NCI-H446 treated with DMSO at 0.1 percent for 48 hours (cell line): ENCODE measurements at places on chromosomes 6 and 20.

- DNase-seq, result no peak
These were observed 106.0 kb downstream of the PRIM2 start for GRCh38 chr6:57423468-57423867.

GRCh38 chr6:85390775-85391174 lies 59.1 kb upstream of the NT5E start:
- no peak for DNase-seq

DNA sequence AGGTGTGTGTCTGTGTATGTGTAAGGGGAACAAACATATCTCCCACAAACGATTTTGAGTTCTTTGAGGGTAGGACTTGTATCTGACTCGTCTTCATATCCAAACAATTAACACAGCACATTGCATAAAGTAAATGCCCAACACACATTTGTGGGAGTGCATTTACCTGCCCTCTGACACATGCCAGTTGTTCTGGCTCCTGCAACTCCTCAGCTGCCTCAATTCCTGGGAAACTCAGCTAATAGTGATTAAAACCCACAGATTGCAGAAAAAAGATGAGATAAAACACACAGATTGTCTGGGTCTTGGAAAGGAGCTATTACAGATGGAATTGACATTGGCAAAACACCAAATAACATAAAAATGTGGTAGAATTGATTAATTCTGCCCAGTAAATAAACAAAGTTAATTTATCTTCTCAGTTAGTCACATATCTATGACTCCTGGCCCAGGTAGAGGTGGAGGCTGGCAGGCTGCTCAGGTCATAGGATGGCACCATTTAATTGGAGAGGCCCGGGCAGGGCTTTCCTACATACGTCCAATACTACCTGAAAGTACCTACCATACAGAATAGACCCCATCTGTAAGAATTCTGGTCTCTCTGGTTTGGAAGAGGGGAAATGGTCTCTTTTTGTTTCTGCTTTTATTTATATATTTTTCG lies 71.5 kb upstream of the IFNGR1 start:
- no peak for DNase-seq

DNA sequence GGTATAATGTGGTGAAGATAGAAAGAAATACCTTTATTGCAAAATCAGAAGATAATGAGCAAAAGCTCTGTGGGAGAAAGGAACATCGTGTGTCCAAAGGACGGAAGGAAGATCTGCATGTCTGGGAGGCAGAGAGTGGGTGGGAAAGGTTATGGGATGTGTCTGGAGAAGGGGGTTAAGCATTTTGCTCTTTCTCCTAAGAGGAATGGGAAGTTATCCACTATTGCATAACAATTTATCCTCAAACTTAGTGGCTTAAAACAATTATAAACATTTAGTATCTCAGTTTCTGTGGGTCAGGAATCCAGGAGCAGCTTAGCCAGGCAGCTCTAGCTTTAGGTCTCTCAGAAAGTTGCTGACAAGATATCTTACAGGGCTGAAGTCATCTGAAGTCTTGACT lies 229.1 kb upstream of the CITED2 start:
- no peak for DNase-seq

DNA sequence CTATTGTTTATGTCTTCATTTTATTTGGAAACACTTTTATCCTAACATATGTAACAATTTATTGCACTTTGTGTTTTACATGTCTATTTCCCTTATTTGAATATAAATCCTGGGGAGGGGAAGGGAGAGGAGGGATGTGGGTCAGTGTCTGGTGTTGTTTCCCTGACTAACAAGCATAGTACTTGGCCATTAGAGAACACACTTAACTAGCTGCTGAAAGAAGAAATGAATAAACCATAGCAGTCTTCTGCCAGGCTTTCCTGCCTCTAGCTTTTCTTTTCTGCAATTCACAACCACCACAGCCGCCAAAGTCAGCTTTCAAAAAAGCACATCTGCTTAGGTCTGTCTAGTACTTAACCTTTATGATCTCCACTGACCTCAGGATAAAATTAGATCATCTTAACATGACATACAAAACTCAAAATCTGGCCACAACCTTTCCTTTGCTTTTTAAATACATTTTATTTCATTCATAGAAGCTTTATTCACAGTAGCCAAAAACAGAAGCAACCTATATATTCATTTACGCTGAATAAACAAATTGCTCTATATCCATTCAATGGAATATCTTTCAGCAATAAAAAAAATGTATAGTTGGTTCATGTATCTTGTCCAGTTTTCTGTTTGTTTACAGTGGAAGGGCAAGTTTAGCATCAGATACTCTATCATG lies 16.3 kb downstream of the PDSS2 start:
- DNase-seq, result no peak

GRCh38 chr20:47417245-47418068 lies 61.0 kb upstream of the ZMYND8 start:
- DNase-seq, result no peak

- no peak for DNase-seq
These were observed 20.8 kb downstream of the ATP9A start for GRCh38 chr20:51747182-51747911.

GRCh38 chr6:69422475-69422874 lies 374.3 kb downstream of the LMBRD1 start:
- DNase-seq, result peak; percentile 69

GRCh38 chr6:50030777-50031562 lies 9.2 kb upstream of the DEFB110 start:
- DNase-seq, result no peak

GRCh38 chr6:93389192-93389591 lies 30.2 kb downstream of the EPHA7 start:
- no peak for DNase-seq

DNA sequence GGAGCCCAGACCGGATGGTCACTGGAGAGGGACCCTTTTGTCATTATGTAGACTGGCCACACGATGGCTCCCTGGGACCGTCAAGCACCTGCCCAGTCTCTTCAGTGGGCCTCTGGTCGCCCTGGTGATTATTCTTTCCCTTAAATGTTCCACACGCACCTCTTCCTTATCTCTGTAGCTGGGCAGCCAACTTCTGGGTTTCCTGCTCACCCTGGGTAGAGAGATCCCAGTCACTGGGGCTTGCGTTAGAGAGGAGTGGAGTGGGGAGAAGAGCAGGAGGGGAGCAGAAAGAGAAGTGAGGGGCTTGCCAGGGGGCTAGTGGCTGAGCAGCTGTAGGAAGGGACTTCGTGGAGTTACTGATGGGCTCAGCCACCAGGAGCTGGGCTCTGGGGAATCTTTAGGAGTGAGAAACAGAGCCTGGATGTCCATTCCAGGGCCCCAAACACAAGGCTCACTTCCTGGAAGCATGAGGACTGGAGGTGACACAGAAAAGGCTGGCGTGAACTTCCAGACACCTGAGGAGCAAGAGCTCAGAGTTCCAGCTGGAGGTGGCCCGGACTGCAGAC lies 150.1 kb downstream of the DHX35 start:
- DNase-seq, result no peak

GRCh38 chr6:10413850-10414738 lies 780 bp downstream of the TFAP2A start:
- DNase-seq, result no peak

DNA sequence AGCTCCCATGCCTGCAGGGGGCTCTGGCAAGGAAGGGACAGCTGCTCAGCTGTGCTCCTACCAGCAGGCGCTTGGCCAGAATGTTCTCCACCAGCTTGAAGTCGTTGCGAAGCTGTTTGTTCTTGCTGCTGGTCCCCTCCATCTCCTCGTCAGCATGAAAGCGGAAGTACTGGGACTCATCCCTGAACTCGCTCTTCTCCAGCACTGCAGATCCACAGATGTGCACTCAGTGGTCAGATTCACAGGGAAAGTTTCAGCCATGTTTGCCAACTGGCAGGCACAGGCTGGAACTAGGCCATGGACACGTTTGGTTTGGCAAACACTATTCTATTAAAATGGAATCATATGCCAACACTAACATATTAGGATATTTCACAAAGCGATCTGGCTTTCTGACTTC lies 167.9 kb downstream of the PREX1 start:
- peak; percentile 99 for DNase-seq

DNA sequence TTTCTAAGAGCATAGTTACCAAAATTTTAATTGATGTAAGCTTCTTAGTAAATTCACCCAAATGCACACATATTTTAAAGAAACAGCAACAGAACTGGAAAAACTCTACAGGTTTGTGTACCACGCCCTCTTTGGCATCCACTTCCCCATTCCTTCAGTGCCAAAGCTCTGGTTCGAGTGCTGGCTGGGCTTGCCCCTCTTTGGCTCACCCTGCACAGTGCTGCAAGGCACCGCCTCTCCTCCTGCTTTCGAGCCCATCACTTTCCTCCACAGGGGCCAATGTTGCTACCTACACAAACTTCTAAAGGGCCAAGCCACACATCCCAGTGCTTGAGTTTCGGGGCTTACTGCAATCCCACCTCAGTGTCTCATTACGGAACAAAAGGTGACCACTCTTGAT lies 9.6 kb downstream of the LRP11 start:
- DNase-seq, result no peak

DNA sequence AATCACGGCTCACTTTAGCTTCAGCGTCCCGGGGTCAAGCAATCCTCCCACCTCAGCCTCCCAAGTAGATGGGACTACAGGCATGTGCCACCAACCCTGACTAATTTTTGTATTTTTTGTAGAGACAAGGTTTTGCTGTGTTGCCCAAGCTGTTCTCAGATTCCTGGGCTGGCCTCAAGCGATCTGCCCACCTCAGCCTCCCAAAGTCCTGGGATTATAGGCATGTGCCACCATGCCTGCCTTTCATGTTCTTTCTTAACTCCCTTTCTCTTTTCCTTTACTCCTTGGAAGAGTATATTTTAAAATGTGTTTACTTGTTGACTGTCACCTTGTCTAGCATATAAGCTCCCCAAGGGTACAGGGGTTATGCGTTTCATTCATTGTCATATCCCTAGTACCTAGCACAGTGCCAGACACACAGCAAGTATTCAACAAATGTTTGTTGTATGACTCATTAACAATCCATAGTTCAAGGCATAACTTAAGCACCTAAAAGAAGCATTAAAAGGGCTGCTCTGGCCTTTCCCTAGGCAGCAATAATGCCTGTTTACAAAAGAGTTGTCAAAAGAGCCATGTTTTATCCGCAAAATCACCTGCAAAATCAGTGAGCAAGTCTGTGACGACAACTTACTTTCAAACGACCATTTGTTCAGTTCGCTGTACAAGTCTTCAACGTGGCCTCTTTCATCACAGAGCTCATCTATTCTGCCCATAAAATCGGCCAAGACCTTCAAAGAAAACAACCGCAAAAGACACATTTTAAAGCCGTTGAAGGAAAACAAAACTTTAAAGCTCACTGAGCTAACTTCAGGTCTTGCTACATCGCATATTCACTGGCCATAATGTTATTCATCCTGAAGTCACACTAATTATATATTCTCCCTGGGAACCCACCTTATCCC lies 4.6 kb downstream of the CYP24A1 start:
- no peak for DNase-seq

DNA sequence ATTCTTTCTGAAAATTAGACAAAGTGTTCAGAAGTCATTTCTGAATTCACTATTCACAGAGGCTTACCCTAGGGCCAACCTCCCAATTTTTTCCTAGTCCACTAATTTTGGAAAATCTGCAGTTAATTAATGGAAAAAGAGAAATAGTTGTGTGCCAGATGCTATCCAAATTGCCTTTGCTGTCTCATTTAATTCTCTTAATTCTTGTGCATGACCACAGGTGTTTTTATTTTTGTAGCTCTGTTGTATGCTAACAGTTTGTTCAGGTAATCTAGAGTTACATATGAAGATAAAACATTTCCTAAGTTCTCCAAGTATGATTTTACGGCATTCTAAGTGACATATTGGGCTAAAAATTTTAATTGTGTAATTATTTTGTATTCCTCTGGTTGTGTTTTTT lies 96.8 kb downstream of the SCAF8 start:
- DNase-seq, result no peak

DNA sequence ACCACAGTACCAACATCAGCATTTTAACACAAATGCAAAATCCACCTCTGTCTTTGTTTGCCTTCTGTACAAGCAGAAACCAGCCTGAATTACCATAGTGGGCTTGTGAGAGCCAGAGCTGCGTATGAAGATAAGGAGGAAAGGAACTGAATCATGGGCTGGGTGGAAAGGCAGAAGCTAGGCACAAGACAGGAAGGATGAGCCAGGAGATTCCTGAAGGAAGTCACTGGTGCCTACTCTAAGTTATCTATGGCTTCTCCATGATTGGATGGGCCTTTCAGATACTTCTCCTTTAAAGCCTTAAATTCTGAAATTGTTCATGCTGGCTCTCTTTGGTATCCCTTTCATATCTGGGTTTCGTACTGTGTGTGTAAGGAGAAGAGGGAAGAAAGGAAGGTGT lies 140.6 kb downstream of the LCA5 start:
- no peak for DNase-seq

DNA sequence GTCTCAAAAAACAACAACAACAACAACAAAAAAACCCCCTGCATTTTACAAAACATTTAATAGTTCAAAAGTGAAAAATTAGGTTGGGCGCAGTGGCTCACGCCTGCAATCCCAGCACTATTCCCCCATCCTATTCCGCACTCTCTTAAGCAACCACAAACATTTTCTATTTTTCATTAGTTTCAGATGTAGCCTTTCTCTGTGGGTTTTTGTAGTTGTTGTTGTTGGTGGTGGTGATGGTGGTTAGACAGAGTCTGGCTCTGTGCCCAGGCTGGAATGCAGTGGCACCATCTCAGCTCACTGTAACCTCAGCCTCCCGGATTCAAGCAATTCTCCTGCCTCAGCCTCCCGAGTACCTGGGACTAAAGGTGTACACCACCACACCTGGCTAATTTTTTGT lies 6.4 kb upstream of the GMNN start:
- no peak for DNase-seq

DNA sequence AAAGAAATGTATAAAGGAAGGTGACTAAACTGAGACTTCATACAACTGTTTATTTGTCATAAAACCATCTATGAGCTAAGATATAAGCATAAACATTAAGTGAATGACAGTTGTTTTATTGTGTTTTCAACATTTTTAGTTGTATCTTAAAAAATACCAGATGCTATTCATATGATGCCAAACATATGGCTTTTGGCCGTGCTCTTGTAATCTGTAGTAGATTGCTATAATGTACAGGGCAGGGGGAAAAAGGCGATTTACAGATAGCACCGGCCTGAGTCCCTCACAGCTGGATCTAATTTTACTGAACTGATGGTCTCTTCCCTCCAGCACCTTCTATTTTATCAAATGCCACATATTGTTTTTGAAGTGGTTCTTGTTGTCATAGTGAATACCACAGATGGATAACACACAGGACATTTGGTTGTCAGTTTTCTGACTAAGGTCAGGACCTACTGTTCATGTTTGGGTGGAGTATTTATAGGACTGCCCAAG lies 48.2 kb downstream of the CENPW start:
- DNase-seq, result no peak

- no peak for DNase-seq
These were observed 22.6 kb downstream of the DDO start for GRCh38 chr6:110392727-110393126.

DNA sequence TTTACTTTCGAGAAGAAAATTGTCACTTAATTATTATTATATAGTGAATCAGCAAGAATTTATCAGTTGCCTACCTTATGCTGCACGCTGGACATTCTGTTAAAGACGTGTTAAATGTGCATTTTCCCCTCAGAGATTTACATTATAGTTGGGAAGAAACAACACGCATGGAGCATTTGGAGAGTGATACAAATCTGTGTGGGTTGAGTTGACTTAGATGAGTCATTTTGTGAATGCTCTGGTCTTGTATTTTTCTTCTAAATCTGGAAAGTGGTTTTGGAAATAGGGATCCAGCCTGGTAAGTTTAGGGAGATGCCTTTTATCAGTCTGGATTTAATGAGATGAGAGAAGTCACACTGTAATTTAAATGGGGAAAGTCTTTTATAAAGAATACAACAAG lies 24.0 kb upstream of the SMIM26 start:
- DNase-seq, result no peak
